ENCODE measurements at places on chromosomes 5 and 9. TPM values are rescaled to one million over a fixed set of nuclear protein-coding genes. Genes with fewer than 3 reads are reported as not detected.

- DNase-seq, result no peak
Observed at GRCh38 chr5:55356896-55357295, 49.1 kb downstream of the MTREX start.

DNA sequence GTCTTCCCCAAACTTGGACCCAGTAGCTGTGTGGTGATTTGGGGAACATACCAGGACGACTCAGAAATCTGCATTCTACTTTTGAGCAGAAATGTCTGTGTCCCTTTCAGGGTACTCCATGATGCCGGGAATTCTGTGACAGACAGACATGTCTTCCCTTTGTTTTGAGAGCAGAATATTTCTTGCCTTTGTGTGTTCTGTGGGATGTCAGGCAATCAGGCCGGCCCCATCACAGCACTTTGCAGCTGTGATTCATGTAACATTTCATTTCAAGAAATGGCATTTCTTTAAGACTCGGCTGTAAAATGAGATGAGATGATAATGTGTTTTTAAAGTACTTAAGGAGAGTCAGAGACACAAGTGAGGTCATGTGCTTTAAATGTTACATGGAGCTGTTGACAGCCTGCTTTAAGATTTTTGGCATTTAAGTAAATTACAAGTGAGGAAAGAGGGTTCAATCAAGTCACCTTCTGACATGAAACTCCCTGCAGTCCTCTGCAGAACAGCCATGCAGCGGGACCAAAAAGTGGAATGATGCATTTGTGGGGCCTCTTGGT lies 98.7 kb downstream of the SLC28A3 start:
- DNase-seq, result no peak

- DNase-seq, result no peak
Observed at GRCh38 chr9:79692857-79693571, 121.2 kb downstream of the TLE4 start.

- no peak for DNase-seq
Observed at GRCh38 chr5:147547730-147548129, 37.9 kb upstream of the DPYSL3 start.

DNA sequence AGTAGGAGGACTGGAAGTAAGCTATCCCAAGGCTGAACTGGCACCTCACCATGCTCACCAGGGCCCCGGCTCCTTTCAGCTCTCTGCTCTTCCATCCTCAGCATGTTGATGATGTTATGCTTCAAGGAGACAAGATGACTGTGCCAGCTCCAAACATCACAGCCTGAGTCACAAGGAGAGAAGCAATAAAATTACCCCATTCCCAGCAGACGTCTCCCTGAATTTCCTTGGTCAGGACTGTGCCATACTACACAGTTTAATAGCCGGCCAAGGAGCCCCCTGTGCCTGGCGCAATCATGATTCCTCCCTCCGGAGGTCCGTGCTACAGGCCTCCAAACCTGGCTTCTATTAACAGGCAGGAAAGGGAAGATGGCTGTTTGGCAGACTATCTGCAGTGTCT lies 51.2 kb upstream of the ROR2 start:
- no peak for DNase-seq

GRCh38 chr9:113941056-113941455 lies 64.9 kb downstream of the ZNF618 start:
- no peak for DNase-seq

DNA sequence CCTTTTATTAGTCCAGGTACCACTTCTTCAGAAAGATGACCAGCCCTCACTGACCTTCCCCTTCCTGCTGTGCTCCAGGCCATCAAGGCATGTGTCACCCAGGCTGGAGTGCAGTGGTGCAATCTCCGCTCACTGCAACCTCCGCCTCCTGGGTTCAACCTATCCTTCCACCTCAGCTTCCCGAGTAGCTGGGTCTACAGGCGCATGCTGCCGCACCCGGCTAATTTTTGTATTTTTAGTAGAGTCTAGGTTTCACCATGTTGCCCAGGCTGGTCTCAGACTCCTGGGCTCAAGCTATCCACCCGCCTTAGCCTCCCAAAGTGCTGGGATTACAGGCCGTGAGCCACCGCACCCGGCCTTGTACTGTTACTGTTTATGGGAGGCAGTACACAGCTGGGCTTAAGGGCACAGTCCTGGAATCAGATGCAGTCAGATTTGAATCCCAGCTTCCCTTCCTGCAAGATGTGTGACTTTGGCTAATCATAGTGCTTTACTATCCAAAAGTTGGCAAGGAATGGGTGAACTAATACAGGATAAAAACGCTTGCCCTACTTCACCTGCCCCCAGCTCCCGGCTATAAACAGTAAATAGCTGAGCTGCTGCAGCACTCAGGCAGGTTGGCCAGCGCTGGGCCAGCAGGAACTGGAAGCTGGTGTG lies 483 bp upstream of the EIF4EBP3 start:
- no peak for DNase-seq

DNA sequence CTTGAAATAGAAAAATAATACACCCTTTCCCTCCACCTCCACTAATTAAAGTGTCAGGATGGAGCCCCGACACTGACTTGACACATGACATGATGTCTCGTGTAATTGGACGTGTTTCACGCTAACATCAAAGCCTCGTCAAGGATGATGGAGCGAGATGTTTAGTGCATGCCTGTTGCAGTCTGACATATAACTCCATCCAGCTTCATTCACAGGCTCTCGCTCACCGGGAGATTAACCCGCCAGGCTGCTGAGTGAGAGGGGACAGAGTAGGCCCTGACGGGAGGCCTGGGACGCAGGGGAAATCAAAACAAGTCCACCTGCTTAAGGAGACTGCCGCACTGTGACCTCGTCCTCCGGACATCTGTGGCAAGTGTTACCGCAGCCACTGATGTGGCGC lies 263.5 kb downstream of the SLIT3 start:
- DNase-seq, result no peak

DNA sequence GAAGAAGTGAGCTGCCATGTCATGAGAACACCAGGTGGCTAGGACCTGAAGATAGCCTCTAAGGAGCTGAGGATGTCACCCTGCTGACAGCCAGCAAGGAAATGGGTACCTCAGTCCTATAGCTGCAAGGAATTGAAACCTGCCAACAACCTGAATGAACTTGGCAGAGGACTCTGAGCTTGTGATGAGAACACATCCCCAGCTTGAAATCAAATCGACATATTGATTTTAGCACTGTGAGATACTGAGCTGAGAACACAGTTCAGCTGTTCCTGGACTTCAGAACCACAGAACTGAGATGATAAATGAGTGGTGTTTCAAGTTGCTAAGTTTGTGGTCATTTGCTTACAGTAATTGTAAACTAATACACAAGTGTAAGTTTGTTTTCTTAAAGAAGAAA lies 5.5 kb upstream of the RASEF start:
- DNase-seq, result no peak

GRCh38 chr9:92486371-92486770 lies 4.1 kb upstream of the ASPN start:
- DNase-seq, result no peak

- DNase-seq, result peak; percentile 71
Observed at GRCh38 chr9:115262477-115262876, 144.5 kb upstream of the TNC start.

DNA sequence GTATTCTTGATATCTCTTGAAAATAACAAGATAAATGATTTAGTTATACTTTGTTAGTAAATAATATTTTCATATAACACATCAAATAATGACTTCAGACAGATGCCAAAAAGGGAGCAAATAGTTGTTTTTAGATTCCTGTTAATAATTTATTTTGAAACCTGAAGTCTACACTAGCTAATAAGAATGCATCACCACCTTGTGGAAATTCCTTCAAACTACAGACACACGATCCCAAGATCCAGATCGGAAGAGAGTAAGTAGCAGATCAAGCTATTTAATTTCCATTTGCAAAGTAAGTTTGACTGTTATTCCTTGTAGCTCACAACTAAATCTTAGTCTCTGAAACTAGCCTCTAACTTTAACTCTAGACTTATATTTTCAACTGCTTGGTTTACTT lies 35.5 kb upstream of the ISL1 start:
- no peak for DNase-seq

DNA sequence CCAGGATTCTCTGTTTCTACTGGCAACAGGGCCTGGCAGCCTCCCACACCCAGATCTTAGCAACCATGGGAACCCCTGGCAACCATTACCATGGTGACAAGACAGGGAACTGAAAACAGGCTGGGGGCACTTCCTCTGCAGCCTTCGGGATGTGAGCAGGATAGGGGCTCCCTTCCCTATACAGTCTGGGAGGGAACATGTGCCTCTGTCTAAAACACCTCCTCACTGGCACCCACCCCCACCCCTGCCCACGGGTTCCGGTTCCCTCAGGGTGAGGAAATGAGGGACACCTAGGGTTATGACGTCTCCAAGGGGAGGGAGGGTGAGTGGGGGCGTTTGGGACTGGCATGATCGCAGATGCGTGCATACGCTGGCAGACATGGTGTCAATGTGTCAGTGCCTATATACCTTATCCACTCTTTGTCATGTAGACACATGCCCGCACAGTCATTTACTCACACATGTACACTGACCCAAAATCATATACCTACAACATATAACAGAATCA lies 3.0 kb upstream of the DNAJB5 start:
- DNase-seq, result no peak

Gene BARHL1
- polyA plus RNA-seq, result not detected
